ENCODE measurements at places on chromosomes 1 and 21. TPM values are rescaled to one million over a fixed set of nuclear protein-coding genes. Genes with fewer than 3 reads are reported as not detected.
A peak's percentile ranks its signal among the peaks of the same experiment; 100 is the strongest.

Gene SYCP1
- not detected for total RNA-seq

DNA sequence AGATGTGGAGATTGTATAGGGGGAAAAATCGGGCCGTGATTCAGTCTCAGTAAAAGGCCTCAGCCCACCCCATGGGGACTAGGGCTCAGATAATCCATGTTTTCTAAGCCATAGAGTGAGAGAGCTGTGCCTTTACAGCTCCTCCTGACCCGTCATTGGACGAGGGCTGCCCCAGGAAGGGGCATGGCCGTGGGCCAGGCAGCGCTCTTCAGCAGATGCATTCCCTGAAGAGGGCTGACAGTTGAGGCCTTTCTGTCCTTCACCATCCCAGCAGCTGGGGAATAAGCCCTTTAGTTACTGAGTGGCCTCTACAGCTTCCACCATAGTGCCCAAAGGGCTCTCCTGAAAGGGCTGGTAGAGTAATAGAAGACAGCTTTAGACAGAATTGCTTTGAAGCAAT is 57.2 kb downstream of the ST3GAL3 start:
- no peaks in the 10 kb centered on the region for H3K36me3 ChIP-seq
- no peak for DNase-seq
- no peak overlapping the region for H3K4me3 ChIP-seq
- no peak overlapping the region for H3K27ac ChIP-seq
- peaks cover 17% of the 10 kb centered on the region for H3K4me1 ChIP-seq

DNA sequence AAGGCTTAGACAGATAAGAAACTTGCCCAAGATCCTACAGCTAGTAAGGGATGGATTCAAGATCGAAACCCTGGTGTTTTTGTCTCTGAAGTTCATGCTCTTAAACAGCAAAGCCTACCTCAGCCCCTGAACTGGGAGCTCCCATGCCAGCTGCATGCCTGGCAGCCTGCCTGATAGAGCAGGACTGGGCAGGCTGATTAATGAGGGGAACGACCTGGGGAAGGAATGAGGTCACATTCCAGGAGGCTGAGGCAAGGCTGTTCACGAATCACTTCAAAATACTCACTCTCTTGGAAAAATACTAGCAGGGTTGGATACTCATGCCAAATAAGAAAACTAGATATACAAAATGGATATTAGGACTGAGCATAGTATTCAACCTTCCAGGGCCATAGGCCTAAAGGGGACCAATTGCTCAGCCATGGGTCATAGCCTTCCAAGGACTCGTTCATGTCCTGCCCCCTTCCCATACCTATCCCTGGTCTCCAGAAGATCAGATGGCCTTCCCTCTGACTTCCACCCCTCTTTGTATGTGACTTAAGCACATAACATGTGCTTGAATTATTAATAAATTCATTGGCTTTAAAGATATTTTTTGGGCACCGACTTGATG is 15.6 kb upstream of the TACSTD2 start:
- peaks cover 24% of the 10 kb centered on the region for H3K4me1 ChIP-seq
- DNase-seq: peak; percentile 57
- H3K27ac ChIP-seq: no peak overlapping the region
- H3K36me3 ChIP-seq: no peaks in the 10 kb centered on the region
- H3K4me3 ChIP-seq: no peak overlapping the region
- peaks cover 6% of the 10 kb centered on the region for H3K27me3 ChIP-seq

DNA sequence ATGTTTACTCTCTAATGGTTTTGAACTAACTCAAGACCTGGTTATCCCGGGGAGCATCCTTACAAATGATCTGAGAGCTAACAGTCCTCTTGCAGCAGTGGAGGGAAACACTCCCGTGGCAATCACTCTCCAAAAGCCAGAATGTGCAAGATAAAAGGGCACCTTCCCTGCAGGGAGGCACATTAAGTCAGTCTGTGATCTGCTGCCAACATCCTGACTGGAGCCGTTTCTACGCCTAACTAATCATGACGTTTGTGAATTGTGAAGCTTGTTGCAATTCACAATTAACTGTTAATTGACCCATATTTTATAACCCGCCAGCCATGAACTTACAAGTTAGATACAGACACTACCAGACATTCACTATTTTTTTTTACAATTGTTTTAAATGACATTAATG is 52.1 kb upstream of the LGALS8 start:
- no peaks in the 10 kb centered on the region for H3K36me3 ChIP-seq
- no peaks in the 10 kb centered on the region for H3K27me3 ChIP-seq
- no peak for DNase-seq
- H3K27ac ChIP-seq: no peak overlapping the region
- no peak overlapping the region for H3K4me3 ChIP-seq
- peaks cover 15% of the 10 kb centered on the region for H3K4me1 ChIP-seq

DNA sequence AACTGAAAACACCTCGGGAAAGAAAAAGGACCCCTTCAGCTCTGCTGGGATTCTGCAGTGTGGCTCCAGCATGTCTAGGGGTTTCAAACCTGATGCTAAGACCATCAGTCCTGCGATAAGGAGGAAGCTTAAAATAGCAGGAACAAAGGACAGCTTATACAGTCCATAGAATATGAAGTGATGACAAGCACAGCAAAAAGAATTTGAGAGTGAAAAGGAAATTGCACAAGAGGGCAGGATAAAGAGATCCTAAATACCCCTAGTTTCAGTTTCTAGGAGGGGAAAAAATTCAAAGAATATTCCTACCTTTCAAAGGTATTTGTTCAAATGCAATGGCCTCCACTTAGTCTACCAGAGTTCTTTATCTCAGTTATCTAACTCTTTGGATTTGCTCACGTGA is 171.4 kb downstream of the TGFB2 start:
- no peak overlapping the region for H3K4me3 ChIP-seq
- no peaks in the 10 kb centered on the region for H3K27me3 ChIP-seq
- no peak overlapping the region for H3K27ac ChIP-seq
- no peaks in the 10 kb centered on the region for H3K4me1 ChIP-seq
- DNase-seq: no peak

GRCh38 chr21:42290505-42290904 is 24.7 kb downstream of the TFF3 start:
- no peaks in the 10 kb centered on the region for H3K27me3 ChIP-seq
- DNase-seq: no peak
- H3K4me1 ChIP-seq: no peaks in the 10 kb centered on the region
- H3K36me3 ChIP-seq: peaks cover 78% of the 10 kb centered on the region
